ENCODE measurements at places on chromosomes 6 and 20.

- no peak for DNase-seq
Measured at GRCh38 chr20:24672886-24673677, 203.7 kb downstream of the SYNDIG1 start.

DNA sequence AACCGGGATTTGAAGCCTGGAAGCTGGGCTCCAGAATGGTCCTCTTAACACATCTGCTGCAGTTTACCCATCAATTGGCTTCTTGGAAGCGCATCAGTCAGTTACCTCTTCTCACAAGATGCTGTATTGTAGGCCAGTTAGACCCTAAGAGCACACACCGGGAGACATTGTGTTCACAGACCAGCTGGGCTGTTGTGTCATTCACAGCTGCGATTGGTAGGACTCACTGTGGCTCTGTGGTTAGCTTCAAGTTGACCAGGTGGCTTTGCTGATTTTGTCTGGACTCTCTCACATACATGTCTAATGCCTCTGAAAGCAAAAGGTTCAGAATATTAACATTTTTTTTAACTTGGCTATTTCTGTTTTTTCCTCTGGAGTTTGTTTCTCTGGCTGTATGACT lies 64.8 kb downstream of the SNX9 start:
- no peak for DNase-seq

DNA sequence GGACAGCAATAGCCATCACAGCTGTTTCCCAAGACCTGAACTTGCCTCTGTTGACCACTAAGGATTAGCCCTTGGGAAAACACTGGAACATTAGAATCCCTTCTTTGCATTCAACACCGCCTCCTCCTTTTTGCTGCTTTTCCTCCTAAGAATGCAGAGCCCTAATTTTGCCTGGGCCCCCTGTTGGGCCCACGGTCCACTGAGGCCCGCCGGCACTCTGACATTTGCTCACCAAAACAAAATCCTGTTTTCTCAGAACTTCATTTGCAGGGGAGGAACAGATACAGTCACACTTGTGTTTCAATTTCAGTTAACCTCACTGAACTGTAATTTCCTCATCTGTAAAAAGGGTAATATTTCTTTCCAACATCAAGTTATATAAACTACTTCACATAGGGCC lies 116.0 kb upstream of the JARID2 start:
- DNase-seq = no peak

DNA sequence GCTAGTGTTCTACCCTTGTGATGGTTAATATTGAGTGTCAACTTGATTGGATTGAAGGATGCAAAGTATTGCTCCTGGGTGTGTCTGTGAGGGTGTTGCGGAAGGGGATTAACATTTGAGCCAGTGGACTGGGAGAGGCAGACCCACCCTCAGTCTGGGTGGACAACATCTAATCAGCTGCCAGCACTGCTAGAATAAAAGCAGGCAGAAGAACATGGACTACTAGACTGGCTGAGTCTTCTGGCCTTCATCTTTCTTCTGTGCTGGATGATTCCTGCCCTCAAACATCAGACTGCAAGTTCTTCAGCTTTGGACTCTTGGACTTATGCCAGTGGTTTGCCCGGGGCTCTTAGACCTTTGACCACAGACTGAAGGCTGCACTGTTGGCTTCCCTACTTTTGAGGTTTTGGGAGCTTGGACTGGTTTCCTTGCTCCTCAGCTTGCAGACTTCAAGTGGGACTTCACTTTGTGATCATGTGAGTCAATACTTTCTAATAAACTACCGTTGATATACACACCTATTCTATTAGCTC lies 50.1 kb downstream of the SDHAF4 start:
- no peak for DNase-seq

- no peak for DNase-seq
Measured at GRCh38 chr20:13545790-13546189, 92.9 kb downstream of the TASP1 start.

GRCh38 chr20:17651760-17652388 lies 30.2 kb downstream of the RRBP1 start:
- no peak for DNase-seq

- no peak for DNase-seq
Measured at GRCh38 chr20:59122566-59122919, 41.1 kb upstream of the ZNF831 start.

Data from stimulated activated CD8-positive, alpha-beta memory T cell treated with anti-CD3 and anti-CD28 coated beads, Interleukin-15, amount 100 ng/mL, for 4 hours (primary cell).